CD4-positive, alpha-beta T cell treated with Interferon alpha-2 for 1 hour (primary cell): ENCODE measurements at places on chromosomes 1 and 21.

GRCh38 chr1:107473065-107473464, 332.2 kb downstream of the NTNG1 start:
- no peak for DNase-seq

DNA sequence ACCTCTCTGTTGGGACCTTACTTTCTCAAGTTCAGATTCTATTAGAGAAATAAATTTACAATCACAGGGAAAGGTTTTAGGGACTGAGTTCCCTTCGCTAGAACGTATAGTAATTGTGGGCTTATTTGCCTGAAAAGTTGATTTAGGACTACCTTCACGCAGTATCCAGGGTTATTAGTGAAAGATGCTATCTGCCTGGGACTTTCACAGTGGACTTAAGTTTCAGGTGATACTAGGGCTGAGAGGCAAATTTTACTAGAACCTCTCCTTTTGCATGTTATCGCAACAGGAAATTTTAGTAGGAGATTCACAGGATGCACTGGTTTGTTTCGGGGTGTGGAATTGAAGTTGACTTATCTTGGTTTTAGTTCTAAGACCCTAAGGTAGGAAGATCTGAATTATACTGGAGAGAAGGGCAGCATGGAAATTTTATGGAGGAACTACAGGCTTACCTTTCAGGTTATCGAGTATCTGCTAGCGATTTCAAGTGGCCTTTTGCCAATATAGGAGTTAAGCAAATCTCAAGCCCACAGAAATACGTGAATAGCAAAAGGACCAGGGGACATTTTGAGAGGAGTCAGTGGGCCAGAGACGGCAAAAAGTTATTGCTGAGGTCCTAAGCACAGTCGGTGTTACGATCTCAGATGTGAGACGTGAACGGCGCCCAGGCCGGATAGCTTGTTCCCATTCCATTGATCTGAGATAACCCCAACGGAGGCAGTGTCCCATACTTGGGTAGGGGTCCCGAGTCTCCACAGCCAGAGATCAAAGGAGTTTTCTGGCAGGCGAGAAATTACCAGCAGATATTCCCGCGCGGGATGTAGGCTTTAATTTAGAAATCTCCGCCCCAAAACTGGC, 723 bp upstream of the GNAI3 start:
- DNase-seq: no peak

- DNase-seq: no peak
Observed at GRCh38 chr1:82453511-82454185, 652.9 kb downstream of the ADGRL2 start.

DNA sequence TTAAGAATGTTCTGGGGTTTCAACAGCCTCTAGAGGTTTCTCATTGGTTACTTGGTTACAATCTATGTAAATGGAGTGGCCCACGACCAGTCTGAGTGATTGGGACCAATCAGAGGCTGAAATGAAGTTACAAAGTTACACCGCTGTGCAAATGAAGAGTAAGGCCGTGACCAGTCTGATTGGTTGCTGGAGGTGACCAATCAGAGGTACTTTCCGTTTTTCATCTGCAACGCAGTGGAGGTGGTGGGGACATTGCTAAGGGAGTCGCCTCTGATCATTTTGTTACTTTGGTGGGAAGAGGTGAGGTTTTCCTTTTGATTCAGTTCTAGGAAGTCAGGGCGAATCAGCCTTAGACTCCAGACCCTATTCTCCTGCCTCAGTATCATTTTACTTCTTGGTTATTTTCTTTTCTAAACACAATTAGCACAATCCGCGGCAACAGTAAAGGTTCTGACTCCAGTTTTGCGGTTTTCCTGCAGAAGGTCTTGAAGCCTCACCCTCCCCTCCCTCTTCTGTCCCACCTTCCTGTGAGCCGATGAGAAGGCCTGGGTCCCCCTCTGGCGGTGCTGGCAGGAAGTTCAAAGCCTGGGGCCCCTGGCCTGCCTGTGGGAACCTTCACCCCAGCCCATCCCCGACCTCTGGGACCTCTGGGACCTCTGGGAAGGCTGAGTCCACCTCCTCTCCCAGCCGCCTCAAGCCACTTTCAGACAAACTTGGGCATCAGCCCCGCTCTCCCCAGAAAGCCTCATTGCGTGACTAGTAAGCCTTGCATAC, 38.7 kb upstream of the TTC34 start:
- peak; percentile 77 for DNase-seq

- DNase-seq: no peak
Observed at GRCh38 chr1:39635205-39635870, 4.1 kb downstream of the HEYL start.

GRCh38 chr1:67647036-67647798, 37.8 kb upstream of the GADD45A start:
- DNase-seq: no peak

GRCh38 chr1:227934476-227935313, 13.0 kb downstream of the WNT9A start:
- DNase-seq: no peak

DNA sequence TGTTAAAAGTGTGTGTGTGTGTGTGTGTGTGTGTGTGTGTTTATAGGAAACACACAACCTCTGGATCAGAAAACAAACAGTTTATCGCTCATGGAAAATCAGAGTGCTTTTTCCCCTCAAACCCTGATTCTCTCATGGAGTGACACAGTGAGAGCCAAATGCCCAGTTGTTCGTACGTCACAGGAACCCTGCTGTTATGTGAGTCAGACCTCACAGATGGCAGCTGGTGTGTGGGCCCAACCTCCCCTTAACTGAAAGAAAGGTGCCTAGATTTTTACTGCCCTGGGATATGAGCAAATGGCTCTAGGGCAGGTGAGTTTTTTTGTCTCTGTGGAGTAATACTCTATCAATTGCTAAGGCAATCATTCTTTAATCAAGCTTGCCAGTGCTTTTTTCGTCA, 1788.1 kb downstream of the BRINP3 start:
- DNase-seq: no peak

- no peak for DNase-seq
Observed at GRCh38 chr1:16614361-16615252, 1.2 kb upstream of the NBPF1 start.

DNA sequence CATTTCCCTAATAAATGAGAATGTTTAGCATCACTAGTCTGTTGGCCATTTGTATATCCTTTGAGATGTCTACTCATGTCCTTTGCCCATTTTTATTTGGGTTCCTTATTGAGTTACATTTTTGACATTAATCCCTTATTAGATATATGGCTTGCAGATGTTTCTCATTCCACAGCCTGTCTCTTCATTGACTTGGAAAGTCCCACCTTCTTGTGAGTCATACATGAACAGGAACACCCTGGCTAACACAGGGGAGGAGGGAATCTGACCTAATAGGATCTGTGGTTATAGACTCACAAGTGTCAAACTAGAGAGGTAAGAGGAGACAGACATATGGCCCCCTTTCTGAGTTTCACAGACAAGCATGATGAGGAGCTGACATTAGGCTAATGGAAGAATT, 11.5 kb downstream of the ZP4 start:
- no peak for DNase-seq

GRCh38 chr1:11417162-11417561, 61.8 kb upstream of the DISP3 start:
- no peak for DNase-seq

DNA sequence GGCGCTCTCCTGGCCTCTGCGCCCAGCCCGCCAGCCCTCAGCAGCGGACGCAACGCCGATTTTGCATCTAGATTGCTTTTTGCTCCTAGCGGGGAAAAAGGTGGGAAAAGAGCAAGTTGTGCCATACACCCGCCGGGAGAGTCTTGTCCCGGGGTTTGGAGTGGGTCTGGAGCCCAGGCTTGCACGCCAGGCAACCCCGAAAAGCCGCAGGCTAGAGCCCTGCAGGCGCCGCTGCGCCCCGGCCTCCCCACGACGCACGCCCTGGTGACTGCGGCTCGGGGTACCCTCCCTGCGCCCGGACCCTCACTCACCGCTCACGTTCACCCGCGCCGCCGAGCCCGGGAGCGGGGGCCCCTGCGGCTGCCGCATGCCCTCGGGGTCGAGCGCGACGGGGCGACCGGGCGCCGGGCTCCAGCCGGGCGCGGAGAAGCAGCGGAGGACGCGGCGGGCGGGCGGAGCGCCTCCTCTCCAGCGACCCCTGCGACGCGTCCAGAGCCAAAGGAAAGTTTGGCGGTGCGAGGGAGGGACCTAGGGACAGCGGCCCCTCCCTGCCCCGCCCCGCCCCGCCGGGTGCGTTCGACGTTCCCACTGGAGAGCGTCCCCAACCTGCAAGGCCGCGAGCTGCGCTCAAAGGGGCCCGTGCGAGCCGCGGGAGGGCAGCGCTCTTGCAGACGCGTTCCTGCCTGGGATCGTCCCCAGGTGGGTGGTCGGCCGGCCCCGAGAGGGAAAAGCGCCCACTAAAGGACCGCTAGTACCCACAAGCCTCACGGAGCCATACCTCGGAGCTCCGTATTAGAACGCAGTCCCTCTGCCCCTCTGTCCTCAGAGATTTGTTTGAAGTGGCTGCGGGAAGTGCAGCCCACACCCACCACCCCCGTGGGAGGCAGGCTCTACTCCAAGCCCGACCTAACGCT, at the start of gene LPAR3:
Gene LPAR3 (minus strand): TSS at position 502 of the 914 bp plus-strand sequence. CDS start 27,086 bp downstream, outside the sequence.
- no peak for DNase-seq

DNA sequence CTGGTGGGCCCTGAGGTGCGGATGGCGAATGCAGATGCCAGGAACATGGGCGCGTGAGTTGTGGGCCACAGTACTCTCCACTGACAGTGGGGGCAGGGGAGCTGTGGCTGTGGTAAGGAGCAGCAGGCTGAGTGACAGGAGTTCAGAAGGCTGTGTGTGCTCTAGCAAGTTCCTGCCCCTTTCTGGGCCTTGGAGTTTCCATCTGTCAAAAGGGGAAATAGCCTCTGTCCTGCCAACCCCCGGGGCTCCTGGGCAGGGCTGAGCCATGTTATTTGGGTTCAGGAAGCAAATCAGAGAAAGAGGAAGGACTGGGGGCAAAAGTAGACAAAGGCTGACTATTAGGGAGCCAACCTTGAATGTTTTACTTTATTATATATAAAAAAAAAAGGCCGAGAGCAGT, 19.5 kb upstream of the MFN2 start:
- DNase-seq: peak; percentile 34

GRCh38 chr1:155466996-155467395, 95.6 kb downstream of the ASH1L start:
- no peak for DNase-seq

DNA sequence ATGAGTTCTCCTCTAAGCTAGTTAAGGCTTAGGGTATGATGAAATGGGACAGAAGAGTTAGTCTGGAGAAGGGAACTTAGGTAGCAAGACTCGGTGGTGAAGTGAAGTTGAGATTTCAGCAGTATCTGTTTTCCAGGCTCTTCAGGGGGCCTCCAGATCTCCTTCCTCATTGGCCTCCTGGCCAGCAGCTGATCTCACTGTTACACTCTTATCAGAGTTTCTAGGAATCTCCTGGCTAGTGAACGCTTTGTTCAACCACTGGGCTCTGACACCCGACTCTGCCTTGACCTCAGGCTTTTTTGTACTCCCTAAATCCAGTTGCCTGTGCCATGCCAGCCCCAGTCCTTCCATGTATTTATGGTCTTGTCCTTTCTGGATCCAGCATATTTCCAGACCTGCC, 311.0 kb downstream of the ASTN1 start:
- DNase-seq: no peak

- no peak for DNase-seq
Observed at GRCh38 chr1:243379208-243379607, 123.4 kb downstream of the SDCCAG8 start.
